Fibroblast of the aortic adventitia (primary cell): ENCODE measurements at places on chromosomes 6 and 20. TPM values are rescaled to one million over a fixed set of nuclear protein-coding genes. Genes with fewer than 3 reads are reported as not detected.
A peak's percentile ranks its signal among the peaks of the same experiment; 100 is the strongest.

The SRMS gene
- total RNA-seq = not detected in 2 replicates

DNA sequence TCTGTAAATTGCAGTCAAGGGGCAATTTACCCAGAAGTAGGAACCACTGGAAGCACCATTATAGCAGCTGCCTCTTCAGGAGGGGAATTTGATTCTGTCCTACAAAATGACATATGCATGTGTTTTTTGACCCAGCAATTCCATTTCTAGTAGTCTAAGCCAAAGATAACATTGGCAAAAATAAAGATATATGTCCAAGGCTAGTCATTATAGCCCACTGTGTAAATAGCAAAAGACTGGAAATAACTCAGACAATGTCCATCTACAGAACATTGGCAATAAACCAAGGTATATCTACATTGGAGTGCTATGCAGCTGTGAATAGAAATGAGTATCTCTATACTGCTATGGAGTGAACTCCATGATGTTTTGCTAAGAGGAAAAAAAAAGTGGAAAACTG lies 12.5 kb upstream of the PANK2 start:
- DNase-seq = no peak

GRCh38 chr20:40442181-40442963 lies 246.7 kb downstream of the MAFB start:
- peak; percentile 1 for DNase-seq

DNA sequence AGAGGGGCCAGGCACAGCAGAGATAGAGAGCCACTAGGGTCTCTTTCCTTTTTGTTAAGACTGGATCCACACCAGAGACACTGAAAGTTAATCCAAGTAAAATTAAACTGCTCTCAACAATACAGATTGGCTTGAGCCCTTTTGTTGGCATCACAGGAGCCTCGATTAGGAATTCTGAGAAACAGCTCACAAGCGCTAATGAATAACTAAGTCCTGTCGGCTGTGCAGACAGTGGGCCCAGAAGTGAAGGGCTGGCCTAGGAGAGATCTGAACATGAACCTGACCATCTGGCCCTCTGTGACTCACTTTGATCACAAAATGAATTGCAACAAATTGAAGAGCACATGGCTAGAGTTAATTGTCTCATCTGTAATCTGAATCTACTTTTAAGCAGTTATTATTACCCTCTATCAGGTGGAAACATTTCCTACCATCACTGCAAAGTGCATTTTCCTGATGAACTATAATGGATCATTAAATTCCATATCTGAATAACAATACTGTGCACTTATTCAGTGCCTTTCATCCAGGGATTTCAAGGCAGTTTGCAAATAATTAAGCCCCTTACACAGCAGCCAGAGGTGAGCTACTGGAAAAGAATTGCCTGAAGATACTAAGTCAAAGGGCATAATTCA lies 3.2 kb downstream of the BACH2 start:
- DNase-seq = no peak

GRCh38 chr6:109165392-109165974 lies 70.2 kb downstream of the CEP57L1 start:
- DNase-seq = peak; percentile 83

GRCh38 chr20:9323622-9324021 lies 190.8 kb upstream of the LAMP5 start:
- DNase-seq = no peak

The FKBP1C gene
- total RNA-seq = 0.18 and 0.33 TPM in 2 replicates

- DNase-seq = no peak
Measured at GRCh38 chr20:34301587-34302311, 1.4 kb downstream of the AHCY start.

- DNase-seq = peak; percentile 3
Measured at GRCh38 chr6:51098791-51099190, 280.1 kb downstream of the TFAP2B start.
